Astrocyte of the spinal cord (primary cell): ENCODE measurements at places on chromosomes 1 and 21.
A peak's percentile ranks its signal among the peaks of the same experiment; 100 is the strongest.

DNA sequence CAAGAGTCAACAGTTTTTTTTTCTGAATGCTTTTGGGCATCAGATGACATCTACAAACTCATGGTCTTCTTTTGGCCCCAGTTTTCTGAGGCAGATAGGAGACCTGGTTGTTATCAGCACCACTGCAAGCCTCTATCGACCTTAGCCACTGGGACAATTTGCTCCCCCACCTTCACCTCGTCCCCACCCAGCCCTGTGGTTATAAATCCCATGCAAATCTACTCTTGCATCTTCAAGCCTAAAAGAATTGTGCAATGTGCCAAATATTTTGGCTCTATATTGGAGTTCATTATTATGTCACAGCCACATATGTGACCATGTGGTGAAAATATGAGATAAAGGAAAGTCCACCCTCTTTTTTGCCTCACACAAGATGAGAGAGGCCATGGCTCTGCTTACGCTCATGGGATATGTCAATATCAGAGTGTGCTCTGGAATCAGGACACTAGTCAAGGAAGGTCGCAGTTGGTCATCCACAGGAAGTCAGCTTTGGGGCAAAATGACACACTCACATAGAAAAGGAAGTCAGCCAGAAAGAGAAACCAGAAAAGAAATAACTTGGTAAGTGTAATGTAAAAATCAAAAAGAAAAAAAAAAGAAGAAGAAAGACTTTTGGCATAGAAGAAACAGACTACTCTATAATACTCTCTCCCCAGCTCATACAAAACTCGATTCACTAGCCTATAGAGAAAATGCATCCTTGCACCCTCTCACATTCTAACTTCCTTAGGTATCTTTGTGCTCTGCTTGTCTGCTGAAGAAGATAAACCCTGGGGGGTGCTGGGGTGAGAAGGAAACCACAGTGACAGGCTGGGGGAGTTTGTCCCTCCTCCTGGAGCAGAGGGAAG is 21.2 kb downstream of the SLC30A10 start:
- no peak for DNase-seq

DNA sequence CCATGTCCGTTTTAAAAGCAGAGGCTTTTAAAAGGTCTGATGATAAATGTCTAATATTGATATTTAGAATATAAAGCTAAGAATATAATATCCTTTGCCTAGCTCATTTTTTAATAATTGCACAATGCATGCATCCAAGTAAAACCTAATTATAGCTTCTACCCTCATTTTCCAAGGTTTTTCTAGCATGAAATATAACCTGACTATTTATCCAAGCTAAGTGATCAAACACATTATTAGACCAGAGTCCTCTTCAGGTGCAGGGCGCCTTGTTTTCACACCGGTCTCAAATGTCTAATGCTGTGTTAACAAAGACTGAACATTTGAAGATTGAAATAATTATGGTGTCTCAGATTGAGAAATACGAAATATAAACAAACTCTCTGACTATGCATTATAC is 648.9 kb upstream of the CXADR start:
- DNase-seq = no peak

GRCh38 chr1:65165269-65165993 is 17.4 kb downstream of the AK4 start:
- DNase-seq = no peak

DNA sequence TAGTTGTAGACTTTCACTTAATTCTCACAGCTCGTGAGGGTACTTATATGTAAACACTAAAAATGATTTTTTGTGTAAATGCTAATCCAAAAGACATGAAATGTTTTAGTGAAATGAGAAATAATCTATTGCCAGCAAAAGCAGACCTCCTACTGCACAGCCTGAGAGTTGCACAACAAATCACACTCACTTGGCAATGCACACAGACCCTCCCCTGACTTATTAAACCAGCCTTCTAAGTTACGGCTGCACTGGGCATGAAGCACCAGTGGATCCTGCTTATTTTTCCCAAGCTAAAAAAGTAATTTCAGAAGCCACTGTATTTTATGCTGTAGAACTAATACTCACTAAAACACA is 10.3 kb downstream of the ERRFI1 start:
- DNase-seq = peak; percentile 55

DNA sequence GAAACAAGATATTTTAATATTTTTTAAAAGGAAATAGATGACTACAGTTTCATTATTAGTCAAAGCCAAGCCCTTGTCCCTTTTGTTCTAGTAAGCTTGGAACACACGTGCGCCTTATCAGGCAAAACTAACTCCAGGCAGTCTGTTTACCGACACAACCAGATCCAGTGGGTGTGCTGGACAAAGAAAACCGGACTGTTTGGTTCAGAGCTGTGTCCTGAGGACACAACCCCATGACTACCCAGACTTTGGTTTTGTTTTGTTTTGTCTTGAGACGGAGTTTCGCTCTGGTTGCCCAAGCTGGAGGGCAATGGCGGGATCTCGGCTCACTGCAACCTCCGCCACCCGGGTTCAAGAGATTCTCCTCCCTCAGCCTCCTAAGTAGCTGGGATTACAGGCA is 13.9 kb upstream of the RHOU start:
- no peak for DNase-seq

- DNase-seq = peak; percentile 30
Observed at GRCh38 chr1:29259802-29260441, 23.6 kb downstream of the PTPRU start.

DNA sequence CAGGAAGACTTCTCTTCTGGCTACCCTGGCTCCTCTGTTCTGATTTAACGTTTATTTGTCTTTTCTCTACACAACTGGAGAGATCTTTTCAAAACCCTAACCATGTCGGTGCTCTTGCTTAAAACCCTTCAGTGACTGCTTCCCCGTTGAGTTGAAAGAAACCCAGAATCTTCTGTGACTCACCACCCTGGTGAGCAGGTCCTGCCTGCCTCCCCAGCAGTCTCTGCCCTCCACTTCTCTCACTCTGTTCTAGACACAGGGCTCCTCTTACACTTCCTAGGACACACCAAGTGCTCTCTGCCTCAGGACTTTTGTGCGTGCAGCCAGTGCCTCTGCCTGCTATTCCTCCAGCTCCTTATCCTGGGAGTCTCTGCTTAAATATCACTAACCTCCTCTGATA is 131.4 kb downstream of the IER5 start:
- DNase-seq = no peak
